ENCODE measurements at places on chromosomes 12 and 14.

DNA sequence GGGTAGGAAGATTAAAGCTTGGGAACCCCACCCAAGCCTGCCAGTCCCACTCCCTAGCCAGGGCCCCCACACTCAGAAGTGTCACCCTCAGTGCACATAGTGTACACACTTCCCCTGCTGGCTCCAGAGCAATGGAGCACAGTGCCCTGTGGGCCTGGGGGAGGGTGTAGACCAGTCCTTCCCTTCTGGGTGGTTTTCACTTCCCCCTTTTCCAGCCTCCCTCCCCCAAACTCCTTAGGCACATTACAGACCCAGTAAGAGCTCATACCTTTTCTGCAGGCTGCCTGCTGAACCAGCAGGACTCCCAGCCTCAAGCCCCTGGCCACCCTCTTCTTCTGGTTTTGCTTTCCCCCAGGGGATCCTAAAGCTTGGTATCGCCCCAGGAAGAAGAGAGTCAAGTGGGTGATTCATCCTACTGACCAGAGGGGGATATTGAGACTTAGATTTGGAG, at the start of gene ZNF385A:
Gene ZNF385A (minus strand): TSS at position 143 of the 451 bp plus-strand sequence. CDS start 219 bp downstream, outside the sequence.
- no peak for DNase-seq

DNA sequence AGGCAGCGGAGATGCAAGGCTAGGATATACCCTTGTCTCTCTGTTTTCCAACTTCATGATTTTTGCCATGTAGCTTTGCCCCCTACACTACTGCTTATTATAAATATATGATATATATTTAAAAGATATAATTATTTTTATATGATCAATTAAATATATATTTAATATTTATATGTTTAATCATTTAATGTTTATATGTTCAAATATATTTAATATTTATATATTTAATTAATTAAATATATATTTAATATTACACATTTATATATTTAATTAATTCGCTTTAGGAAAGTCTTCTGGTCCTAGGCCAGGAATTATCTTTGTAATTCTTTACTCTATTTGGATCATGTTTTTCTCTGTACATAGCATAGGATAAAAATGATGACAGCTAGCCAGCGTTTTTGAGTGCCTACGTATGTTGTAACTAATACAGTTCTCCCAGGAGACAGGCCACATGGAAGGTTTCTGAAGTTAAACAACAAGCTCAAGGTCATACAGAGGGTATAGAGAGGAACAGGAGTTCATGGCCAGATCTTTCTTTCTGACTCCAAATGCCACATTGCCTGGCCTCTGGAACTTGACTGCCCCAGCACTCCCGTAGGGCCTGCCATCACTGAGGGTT, 192.5 kb downstream of the KCNA5 start:
- DNase-seq, result no peak

DNA sequence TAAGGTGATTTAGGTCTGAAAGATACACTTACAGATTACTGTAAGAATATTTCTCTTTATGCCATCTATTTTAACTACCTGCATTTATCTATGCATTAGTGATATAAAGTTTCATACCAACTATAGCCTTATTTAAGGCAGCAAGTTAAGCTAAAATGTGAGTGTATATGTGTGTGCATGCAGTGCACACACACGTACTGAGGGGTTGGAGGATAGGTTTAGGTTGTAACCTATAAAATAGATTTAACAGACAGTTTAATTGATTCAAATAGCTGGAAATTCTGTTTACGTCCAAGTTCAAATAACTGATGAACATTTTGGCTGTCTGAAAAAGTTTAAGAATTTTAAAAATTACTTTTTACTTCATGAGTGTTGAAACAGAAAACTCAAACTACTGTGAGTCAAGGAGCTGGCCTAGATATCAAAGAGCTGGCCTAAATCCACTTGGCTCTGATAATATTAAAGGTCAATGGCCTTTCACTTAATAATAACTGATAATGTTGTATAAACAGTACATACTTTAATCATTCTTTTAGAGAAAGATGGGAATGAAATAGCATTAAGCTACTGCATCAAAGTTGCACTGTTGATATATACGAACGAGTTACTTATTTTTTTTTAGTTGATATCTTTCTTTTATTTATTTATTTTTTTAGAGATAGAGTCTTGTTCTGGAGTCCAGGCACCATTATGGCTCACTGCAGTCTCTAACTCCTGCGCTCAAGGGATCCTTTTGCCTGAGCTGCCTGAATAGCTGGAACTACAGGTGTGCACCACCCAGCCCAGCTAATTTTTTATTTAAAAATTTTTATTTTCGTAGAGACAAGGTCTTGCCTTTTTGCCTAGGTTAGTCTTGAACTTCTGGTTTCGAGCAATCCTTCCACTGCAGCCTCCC, 13.8 kb upstream of the KCNJ8 start:
- DNase-seq, result no peak

DNA sequence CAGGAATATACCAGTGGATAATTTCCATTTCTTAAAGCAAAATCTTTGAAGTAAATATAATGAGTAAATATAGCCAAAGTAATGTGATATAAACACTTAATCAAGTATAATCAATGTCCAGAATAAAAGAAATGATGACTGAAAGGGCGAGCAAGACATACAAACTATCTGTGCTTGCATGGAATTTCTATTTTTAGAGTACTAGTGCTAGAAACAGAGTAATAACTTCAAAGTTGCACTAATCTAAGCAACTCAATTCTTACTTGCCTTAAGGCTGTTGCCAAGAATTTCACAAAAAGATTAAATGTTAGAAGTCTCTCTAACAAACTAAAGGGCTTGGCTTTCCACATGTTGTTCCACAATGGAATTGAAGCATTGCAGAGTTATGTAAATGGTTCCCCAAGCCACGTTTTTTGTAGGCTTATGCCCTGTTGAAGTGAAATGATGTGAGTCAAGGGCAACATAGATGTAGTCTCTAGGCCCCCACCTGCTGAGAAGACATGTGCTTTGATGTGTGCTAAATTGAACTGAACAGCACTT, 175.0 kb upstream of the LMNTD1 start:
- no peak for DNase-seq

DNA sequence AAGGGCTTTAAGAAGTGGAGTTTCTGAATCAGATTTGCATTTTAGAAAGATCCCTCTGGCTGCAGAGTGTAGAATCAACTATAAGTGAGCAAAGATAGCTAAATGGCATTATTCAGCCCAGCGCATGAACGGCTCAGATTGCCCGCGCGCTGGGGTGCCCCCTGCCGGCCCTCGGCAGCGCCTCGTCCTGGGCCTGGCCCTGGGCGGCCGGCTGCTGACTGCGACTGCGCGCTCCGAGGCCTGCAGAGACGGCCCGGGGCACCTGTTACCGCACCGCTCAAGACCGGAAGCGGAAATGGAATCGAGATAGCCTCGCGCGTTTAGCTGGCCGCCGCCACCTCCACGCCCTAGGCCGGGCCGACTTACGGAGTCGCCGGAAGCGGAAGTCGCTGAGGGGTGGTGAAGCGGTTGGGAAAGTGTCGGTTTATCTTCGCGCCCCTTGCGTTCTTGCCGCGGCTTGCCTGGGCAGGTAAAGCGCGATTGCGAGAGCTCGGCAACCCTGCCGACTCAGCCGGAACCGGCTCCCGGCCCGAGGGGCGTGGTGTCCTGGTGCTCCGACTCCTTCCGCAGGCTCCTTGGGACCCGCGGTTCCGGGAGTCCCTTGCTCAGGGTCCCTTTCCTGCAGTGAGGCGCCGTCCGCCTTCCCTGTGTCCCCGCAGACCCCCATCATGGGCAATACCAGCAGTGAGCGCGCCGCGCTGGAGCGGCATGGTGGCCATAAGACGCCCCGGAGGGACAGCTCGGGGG, at the start of gene PRKAB1:
Gene PRKAB1 (plus strand): TSS at position 557 of the 747 bp plus-strand sequence. CDS start 112 bp downstream, at position 669.
- peak; percentile 97 for DNase-seq

GRCh38 chr12:29578731-29579130, 81.2 kb upstream of the OVCH1 start:
- no peak for DNase-seq

DNA sequence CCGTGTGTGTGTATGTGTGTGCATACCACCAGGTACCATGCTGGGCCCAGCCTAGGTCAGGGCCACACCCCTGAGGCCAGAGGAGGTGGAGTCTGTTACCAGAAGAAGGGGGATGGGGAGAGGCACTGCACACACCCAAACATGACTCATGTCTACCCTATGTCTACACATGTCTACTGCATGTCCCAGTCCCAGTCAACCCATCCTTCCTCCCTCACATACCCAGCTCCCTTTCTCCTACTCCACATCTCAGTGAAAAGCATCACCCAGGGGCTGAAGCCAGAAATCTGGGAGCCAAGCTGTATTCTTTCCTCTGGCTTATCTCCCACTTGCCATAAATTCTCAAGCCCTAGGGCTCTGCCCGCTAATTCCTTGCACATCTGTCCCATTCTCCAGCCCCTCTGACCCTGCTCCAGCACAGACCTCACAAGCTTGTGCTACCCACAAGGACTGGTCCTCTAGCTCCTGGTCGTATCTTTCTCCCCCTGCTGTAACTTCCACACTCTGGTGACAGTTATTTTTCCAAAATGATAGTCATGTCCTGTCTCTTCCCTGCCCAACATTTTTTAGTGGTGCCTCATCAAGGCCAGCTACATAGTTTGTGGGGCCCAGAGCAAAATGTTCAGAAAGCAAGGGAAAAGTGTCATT, 18.0 kb upstream of the APPL2 start:
- DNase-seq, result no peak

DNA sequence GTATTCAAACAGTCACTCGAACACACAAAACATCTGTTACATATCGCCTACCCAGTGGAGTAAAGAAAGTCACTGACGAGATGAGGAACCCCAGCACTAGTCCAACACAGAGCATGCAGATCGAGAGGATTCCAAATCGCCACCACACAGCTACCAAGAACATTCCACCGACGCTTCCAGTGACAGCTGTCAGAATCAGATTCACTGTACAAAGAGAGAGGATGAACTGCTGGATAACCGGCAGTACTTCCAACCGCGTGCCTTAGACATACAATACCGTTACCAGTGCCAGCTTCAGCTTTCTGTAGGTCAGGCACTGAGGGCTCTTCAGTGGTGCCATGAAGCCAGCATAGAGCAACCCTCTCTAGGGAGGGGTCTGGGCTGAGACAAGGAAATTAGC, 34.5 kb downstream of the TM7SF3 start:
- no peak for DNase-seq

DNA sequence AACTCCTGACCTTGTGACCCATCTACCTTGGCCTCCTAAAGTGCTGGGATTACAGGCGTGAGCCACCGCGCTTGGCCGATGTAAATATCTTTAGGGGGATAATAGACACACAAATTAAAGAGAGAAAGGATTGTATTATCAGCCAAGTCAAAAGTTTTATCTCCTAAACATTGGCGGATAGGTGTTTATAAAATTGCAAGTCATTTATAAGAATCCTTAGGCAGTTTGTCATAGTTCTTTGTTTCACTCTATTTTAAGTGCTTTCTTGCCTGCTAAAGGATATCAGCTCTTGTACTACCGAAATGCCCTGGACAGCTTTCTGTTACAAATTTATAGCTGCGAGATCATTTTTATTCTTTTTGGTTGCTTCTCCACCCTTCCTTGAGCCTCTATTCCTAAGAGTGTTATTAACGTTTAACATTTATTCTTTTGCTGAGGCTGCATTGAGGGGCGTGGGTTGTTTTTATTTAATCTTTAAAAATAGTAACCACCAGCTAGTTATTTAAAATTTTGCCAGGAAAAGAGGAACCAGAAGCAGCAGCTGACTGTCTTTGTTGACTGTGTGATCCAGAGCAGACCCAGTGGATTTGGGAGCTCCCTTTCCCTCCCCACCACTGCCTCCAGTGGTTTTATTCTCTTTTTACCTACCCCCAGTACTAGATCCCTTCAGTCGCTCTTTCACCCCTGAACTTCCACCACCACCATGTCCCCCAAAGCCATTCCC, 106.4 kb downstream of the DIP2B start:
- no peak for DNase-seq

- no peak for DNase-seq
Measured at GRCh38 chr12:102755266-102755665, 161.8 kb downstream of the PAH start.

DNA sequence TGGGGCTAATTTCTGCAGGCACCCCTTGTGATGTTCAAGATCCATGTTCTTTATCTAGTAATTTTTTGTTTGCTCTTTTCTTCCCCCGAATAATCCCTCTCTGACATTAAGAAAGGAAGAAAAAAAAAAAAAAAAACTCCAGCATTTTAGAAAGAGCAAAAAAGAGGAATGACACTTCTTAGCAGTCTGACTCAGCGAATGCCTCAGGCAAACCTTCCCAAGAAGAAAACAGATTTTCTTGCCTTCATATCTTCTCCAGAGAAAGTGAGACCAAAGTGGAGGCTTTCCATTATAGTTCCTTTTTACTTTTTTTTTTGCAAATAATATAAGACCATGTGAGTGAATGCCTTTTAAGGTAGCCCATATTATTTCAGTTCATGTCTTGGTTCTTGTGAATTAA, 479.0 kb upstream of the SYT1 start:
- no peak for DNase-seq

- no peak for DNase-seq
Measured at GRCh38 chr14:37194698-37195097, 3.0 kb upstream of the MIPOL1 start.

DNA sequence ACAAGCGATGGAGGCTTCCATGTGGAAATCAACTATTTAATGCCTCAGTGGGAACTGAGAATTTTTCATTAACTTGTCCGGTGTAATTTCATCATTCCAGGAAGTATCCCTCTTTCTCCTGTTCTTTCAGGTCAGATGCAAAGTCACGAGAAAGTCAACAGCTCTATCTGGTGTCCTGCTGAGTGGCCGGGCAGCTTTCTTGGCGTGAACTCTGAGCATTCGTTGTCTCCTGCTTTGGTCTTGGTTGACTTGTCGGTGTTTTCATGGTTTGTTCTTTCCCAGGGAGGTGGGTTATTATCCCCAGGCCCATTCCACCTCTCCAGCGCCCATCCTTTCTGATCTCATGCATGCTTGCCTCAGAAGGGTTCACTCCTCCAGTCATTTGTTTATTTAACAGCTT, 149.1 kb downstream of the GLT1D1 start:
- no peak for DNase-seq

- no peak for DNase-seq
Measured at GRCh38 chr14:32428875-32429274, 99.8 kb downstream of the AKAP6 start.

DNA sequence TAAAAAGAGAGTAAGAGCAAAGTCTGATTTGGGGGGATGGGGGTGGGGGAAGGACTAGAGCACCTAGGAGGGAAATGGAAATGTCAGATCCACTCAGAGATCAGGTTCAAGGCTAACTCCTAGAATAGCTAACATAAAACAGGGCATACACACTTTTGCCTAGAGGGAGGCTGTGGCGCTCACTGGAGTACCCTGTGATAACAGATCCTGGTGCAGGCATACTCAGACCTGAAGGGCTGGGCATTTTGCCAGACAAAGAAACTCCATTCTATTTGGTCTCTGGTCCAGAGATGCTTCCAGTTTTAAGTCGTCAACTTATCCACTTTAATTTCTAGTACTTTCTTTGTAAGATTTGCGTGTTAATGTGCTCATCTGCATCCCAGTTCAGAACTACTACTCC, 5.8 kb downstream of the CTDSP2 start:
- DNase-seq, result no peak

GRCh38 chr14:101833045-101833444, 71.5 kb downstream of the PPP2R5C start:
- no peak for DNase-seq

DNA sequence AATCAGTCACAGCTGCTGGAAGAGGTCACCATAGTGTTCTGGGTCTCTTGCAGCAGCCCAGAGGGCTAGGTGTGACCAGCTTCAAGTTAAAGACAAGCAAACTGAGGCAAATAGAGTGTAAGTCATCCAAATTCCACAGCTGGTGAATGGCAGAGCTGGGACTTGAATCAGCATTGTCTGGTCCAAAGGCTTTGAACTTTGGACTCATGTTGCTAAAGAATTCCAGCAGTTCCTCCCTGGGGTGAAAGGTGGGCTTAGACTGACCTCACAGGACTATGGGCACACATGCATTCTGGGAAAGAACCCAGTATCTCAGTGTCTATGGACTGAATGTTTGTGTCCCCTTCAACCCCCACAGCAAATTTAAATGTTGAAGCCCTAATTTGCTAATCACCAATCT, 54.8 kb downstream of the TUNAR start:
- DNase-seq, result no peak

Measured in CD4-positive, alpha-beta T cell treated with Interleukin-4 for 4 hours (primary cell).